ENCODE measurements at places on chromosomes 7 and 10. TPM values are rescaled to one million over a fixed set of nuclear protein-coding genes. Genes with fewer than 3 reads are reported as not detected.

GRCh38 chr7:136874393-136875032 is 6.1 kb downstream of the CHRM2 start:
- no peak for DNase-seq

GRCh38 chr10:1048732-1049424 is at the start of gene IDI1:
IDI1 (minus strand) TSS chr10:1049119; CDS start chr10:1049003, 116 bp downstream.
- DNase-seq = peak; percentile 96

Gene GSTO2
- 18.3 TPM for total RNA-seq

GRCh38 chr7:66682350-66683093 is 53.8 kb downstream of the KCTD7 start:
- DNase-seq = peak; percentile 11

Gene MKX
- total RNA-seq = 4.2 TPM

DNA sequence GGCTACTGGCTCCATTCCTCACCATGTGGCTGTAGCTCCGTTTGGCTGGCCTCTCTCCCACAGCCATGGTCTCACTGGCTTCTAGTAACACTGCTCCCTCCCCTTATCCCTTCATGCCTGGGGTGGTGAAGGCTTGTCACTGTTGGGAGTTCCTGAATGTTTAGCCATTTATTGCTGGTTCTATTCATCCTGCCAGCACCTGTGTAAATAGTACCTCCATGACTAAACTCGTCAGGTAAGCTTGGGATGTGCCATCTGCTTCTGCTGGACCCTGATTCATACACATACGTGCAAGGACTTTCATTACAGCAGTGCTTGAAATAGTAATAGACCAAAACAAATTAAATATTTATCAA is 61.6 kb downstream of the CCDC71L start:
- DNase-seq = no peak

- DNase-seq = peak; percentile 69
These were observed 25.3 kb downstream of the GARIN1A start for GRCh38 chr7:128697302-128697905.

DNA sequence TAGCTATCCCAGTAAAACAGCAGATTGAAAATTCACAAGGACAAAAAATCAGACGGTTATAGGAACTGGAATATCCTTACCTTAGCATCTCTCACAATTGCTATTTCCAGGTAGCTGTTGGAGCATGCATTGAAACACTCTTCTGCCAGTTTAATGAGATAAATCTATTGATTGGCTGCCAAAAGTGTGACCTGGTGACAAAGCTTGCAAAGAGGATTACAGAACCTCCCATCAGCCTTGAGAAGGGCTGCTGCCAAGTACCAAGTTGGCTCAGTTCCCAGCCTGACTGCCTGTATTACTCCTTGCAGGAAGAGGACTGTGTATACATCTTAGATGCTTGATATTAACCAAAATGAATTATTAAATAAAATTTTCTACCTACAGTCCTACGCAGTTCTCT is 5.1 kb downstream of the PRLHR start:
- DNase-seq = no peak

- no peak for DNase-seq
These were observed 116.6 kb downstream of the NRP1 start for GRCh38 chr10:33217854-33218253.

Gene ARHGAP12
- total RNA-seq = 44.4 TPM

GRCh38 chr10:116629340-116629739 is 8.6 kb downstream of the PNLIPRP2 start:
- DNase-seq = no peak

Gene ACTL6B
- total RNA-seq = 1.2 TPM

Gene TCAF2
- 1.6 TPM for total RNA-seq

GRCh38 chr7:32036557-32036956 is 33.6 kb downstream of the PDE1C start:
- no peak for DNase-seq

Gene AGR3
- 172 TPM for total RNA-seq

Gene CCDC172
- total RNA-seq = not detected

Gene EPDR1
- 13.6 TPM for total RNA-seq

- DNase-seq = no peak
These were observed 140.5 kb downstream of the BICC1 start for GRCh38 chr10:58653139-58653538.

DNA sequence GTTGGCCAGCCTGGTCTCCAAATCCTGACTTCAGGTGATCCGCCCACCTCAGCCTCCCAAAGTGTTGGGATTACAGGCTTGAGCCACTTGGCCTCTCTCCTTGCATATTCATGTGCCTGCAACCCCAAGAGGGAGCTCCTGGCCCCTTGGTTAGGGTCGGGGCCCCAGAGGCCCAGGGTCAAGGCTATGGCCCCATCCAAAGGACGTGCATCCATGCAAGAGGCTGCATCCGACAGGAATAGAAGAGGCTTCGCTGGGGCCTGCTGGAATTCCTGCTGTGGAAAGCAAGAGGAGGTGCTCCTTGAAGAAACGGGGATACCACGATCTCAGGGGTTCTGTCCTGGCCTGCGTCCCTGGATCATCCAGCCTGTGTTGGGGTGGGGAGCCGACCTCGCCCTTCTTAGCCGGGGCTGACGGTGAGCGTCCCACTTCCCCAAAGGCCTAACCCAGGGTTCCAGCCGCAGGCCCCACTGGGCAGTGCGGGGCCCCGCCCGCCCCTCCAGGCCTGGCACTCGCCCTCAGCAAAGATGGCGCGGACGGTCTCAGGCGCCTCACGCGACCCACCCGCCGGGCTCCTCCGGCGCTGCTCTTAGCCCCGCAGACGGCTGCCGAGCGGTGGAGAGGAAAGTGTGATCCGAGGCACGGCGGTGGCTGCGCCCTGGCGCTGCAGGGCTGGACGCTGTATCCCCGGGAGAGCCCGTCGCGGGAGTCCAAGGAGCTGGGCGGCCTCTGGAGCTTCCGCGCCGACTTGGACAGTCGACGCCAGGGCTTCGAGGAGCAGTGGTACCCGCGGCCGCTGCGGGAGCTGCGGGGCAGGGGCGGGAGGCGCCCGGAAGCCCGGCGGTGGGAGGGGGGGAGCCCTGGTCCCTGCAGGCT is 54.7 kb downstream of the ZNF727 start:
- DNase-seq = no peak

GRCh38 chr7:114021135-114021534 is 102.3 kb upstream of the PPP1R3A start:
- DNase-seq = no peak

Gene FRMD4A
- 9.8 TPM for total RNA-seq

- no peak for DNase-seq
These were observed 51.7 kb downstream of the GRID1 start for GRCh38 chr10:86314616-86315548.

GRCh38 chr7:123652406-123652805 is 3.3 kb upstream of the LMOD2 start:
- DNase-seq = no peak

DNA sequence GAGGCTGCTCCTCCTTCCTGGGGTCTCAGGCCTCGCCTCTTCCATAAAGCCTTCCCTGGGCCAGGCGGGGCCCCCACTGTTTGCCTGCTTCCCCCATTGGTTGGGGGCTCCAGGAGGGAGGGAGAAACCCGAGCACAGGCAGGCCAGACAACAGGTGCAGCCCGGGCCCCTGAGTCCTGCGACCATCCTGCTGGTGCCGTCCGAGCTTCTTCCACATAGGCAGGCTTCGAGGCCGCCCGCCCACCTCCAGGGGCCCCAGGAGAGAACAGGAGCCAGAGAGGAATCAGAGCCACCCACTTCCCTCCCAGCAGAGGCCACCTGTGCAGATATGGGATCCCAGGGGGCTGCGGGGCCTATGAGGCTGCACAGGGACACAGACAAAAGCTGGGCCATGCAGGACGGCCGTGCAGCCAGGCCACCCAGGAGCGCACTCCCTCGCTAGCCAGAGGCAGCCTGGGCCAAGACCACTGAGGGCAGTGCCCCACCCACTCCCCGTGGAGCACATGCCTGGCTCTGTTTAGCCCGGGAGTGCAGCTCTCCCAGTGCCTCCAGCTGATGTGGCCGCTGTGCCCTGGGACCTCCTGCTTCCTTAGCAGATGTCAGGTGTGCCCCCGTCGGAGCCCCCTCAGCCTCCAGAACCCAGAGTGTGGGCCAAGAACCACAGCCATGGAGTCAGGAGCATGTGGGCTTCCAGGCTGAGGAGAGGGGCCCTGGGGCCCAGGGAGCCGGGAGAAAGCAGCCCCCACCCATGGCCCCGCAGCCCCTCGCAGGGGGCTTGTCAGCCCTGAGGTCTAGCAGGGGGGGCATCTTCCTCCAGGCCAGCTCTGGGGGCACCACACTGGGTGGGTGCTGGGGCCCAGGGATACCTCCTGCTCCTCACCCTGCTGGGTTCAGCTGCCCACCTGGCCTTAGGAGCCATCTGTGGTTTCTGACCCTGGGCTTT is 59.9 kb upstream of the INPP5A start:
- DNase-seq = no peak

DNA sequence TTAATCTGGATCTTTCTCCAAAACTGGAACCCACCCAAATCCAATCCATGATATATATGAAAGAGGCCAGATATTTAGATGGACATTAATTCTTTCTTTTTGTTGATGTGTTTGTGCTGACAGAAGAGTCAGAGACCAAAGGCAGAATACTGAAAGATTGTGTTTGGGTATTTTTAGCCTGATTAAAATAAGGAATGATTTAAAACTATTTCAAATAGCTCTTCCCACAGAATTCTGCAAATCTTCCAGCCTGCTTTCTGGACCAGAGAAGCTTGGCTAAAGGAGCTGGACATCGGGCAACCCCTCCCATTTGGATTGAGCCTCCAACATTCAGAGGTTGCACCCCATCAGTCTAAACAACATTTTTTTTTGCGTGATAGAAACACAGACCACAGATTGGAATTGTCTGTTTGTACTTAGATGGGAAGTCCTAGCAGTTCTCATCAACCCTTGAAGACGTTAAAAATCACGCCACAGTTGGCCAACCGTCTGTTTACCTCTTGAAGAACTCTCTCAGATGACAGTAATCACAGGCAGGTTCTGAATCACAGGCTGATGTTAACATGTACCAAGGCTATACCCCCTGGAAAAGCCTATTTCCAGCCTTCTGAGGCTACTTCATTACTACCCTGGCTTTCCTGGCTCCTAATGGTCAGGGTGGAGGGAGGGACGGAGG is 155.2 kb upstream of the NRP1 start:
- no peak for DNase-seq

DNA sequence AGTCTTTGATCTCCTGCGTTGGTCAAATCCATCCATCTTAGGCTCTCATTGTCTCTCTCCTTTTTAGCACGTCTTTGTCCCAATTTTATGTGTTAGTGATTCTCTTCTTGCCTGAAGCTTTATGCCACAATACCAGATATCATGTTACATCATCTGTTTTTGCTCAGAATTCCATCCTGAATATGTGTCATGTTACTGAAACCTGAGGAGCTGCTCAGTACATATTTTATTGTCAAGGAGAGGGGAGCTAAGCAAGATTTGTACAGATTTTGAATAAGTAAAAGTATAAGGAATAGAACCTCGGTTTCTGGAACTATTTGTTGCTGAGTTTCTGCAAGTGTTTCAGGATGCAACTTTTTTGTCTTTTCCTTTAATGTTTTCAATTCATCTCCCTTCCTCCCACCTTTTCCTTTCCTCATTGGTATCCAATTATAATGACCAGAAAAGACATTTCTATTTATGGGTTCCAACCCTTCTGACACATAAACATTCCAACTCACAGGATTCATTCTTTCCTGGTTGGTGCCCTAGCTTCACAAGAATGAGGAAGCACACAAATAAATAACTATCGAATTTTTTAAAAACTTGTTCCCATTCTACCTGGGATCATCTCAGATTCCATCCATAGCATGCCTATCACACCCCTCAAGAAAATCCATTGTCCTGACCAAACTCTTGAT is 291.8 kb downstream of the CRPPA start:
- DNase-seq = no peak

DNA sequence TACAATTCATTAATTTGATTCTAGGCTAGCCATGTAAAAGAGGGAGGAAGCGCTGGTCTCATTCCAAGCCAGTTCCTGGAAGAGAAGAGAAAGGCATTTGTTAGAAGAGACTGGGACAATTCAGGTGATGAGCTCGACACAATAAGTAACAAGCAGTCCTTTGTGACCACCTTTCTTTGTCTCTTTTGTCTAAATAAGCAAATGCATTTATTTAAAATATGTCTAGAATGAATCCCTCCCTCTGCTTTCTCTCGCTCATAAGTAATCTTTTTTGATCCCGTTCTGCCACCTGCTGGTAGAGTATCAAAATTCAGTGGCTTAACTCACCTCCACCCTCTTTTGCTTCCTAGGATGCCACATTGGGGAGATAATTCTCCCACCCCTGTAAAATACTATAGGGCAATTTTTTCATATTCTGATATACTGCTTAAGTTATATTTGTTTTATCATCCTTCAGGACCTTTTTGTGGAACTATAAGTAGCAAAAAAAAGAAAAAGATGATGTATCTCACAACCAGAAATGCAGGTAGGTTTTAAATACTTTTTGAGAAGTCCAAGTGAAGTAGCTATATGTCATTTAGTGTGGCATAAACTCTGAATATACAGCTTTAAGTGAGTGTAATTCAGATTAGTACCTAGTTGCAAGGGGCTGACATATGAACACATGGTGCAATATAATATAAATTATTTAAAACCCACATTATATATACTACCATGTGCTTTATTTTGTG is 91.5 kb downstream of the GSDME start:
- no peak for DNase-seq

DNA sequence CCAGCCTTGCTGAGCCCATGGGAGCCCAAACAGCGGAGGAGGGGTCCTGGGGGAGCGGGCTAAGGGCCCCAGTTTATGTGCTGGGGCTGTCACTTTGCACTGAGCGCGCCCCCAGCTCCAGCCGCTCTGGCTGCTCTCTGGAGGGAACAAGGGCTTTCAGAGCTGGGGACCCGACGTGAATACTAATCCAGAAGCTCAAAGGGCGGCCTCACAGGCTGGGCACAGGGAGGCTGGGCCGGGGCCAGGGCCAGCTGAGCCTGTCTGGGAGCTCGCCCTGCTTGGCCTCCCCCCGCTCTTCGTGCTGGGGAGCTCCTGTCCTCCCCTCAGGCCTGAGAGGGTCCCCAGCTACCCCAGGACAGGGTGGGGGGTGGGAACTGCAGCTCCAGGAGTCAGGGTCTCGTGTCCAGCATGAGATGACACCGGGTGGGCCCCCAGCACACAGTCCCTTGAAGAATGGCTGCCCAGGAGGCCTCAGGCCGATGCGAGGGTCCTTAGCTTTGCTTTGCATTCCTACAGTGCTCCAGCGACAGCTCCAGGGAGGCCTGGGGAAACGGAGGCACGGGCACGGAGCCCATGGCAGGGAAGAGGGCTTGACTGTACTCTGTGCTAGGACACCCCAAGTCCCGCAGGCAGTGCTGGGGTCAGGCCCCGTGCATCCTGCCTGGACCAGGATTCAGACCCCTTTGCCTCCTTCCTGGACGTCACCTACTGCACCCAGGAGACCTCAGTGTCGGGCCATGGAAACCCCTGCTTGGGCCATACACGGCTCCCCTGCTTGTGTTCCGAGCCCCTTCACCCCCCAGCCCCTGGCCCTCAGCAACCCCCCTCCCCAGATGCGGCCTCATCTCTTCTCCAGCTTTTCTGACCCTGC is 5.8 kb upstream of the AMZ1 start:
- no peak for DNase-seq

DNA sequence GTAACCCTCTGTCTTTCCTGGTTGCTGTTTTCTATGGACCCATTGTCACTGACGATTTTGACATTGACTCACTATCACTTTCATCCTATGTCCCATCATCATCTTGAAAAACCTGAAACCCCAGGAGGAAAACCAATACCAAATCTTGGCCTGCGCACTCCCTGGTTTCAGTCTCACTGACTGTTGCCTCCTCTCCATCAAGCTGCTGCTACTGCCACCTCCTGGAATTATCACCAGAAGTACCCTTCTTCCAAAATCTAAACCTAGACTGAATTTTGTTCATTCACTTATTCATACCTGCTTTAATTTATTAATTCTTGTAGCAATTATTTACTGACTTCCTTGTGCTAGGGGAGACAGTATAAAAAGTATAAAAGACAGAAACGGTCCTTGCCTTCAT is 44.5 kb upstream of the ACBD5 start:
- DNase-seq = no peak

Gene OTUD1
- 15.7 TPM for total RNA-seq

Gene NPSR1
- not detected for total RNA-seq
